Progenitor cell of endocrine pancreas (in vitro differentiated cells): ENCODE measurements at places on chromosomes 5 and 9.

- H3K27ac ChIP-seq = peak overlapping the region; percentile 88
- no peak overlapping the region for H3K4me3 ChIP-seq
- H3K27me3 ChIP-seq = no peaks in the 10 kb centered on the region
- DNase-seq = no peak
Measured at GRCh38 chr5:177327539-177328522, 16.1 kb upstream of the MXD3 start.

GRCh38 chr5:65334077-65334476, 147.6 kb downstream of the ADAMTS6 start:
- no peaks in the 10 kb centered on the region for H3K36me3 ChIP-seq
- H3K4me3 ChIP-seq = no peak overlapping the region
- no peak for DNase-seq

GRCh38 chr5:93831449-93831848, 90.0 kb upstream of the POU5F2 start:
- DNase-seq = no peak
- no peak overlapping the region for H3K27ac ChIP-seq
- H3K27me3 ChIP-seq = no peaks in the 10 kb centered on the region
- H3K36me3 ChIP-seq = peaks cover 7% of the 10 kb centered on the region
- H3K4me1 ChIP-seq = no peaks in the 10 kb centered on the region

DNA sequence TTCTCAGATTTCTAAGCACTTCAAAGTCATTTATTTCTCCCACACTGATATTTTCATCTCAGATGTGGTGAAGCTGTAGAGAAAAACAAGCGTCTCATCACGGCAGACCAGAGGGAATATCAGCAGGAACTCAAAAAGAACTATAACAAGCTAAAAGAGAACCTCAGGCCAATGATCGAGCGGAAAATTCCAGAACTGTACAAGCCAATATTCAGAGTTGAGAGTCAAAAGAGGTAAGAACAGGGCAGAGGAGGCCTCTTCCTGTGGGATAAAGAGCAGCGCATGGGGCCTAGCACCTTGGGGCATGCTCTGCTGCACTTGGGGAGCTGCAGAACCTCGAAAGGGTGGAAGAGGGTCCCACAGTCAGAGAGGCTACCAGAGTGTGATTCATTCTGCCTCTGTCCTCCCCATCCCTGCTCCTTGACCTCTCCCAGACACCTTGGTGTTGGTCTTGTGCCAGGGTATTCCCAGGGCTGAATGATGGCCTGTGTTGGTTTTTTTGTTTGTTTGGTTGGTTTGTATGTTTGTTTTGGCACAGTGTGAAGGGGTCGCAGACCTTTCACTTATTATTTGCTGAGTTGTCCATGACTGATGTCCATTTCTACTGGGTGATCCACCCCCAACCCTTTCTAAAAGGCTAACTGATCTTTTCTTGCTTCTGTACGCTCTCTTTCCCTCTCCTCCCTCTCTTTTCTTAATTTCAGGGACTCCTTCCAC, 248.9 kb downstream of the DOCK8 start:
- no peaks in the 10 kb centered on the region for H3K27me3 ChIP-seq
- no peaks in the 10 kb centered on the region for H3K36me3 ChIP-seq
- no peak overlapping the region for H3K4me3 ChIP-seq
- peaks cover 8% of the 10 kb centered on the region for H3K4me1 ChIP-seq
- DNase-seq = no peak
- H3K27ac ChIP-seq = no peak overlapping the region

DNA sequence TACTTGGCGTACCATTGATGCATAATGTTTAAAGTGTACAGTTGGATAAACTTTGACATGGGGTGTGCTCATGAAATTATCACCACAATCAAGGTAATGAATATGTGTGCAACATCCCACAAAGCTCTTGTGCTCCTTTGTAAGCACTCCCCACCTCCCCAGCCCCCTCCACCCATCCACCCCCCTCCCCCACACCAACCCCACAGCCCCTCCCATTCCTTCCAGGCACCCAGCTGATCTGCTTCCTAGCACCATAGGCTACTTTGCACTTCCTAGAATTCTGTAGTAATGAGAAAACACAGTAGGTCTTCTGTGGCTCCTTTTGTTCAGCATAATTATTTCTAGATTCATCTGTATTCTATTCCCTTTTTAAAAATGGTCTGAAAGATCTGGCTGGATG, 24.5 kb downstream of the FGD3 start:
- H3K27ac ChIP-seq = no peak overlapping the region
- no peaks in the 10 kb centered on the region for H3K27me3 ChIP-seq
- H3K36me3 ChIP-seq = peaks cover 5% of the 10 kb centered on the region
- DNase-seq = no peak
- no peak overlapping the region for H3K4me3 ChIP-seq

- H3K27me3 ChIP-seq = peaks cover 4% of the 10 kb centered on the region
- no peaks in the 10 kb centered on the region for H3K36me3 ChIP-seq
- no peaks in the 10 kb centered on the region for H3K4me1 ChIP-seq
Measured at GRCh38 chr5:113678924-113679575, 165.6 kb downstream of the YTHDC2 start.

DNA sequence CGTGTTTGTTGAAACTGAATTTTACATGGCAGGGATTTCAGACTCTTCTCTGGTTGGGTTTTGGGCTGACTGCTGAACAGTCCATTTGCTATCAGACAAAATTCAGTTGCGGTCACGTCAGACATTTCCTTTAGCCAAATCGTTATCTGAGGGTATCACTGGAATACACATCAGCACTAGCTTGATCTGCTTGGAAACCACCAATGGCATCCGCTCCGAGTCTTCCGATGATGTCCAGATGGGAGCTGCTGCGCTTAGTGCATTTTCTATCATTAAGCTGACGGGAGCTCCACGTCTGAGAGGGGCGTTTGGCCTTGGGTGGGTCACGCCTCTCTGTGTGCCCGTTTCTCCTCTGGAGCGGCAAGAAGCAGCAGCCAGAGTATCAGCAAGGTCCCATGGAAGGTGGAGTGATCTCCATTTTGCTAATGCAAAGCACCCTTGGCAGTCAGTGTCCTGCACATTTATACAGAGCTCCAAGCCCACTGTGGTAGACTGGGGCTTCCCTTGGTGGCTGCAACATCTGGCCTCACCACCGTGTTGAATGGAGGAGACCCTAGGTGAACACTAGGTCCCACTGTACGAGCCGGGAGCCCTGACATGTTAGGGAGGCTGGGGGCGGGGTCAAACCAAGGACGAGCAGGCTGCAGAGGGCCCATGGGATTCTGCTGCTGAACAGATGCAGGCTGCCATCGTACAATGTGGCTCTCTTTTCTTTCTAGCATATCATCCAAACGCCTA, 134.6 kb upstream of the PHYKPL start:
- peaks cover 12% of the 10 kb centered on the region for H3K27me3 ChIP-seq
- H3K27ac ChIP-seq = no peak overlapping the region
- no peak for DNase-seq

DNA sequence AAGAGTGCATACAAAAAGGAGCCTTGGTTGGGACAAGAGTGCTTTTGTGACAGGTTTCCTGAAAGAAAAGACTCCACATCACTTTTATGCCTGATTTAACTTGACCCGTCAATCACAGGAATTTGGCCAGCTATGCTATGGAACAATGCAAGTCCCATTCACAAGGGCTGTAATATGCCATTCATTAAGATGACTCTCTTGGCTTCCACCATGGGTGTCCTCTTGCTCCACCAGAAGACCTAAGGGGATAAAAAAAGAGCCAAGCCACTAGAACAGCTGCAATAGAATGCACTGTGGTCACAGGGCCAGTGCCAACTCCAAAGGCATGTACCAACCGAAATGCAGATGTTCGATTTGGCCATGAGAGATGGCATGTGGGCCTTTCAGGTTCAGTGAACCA, 480.1 kb upstream of the MPDZ start:
- no peaks in the 10 kb centered on the region for H3K36me3 ChIP-seq
- H3K27ac ChIP-seq = no peak overlapping the region
- H3K4me1 ChIP-seq = no peaks in the 10 kb centered on the region
- H3K4me3 ChIP-seq = no peak overlapping the region
- no peaks in the 10 kb centered on the region for H3K27me3 ChIP-seq

- no peak overlapping the region for H3K4me3 ChIP-seq
- no peak for DNase-seq
- H3K4me1 ChIP-seq = peaks cover 8% of the 10 kb centered on the region
Measured at GRCh38 chr5:42858031-42858643, 46.4 kb upstream of the SELENOP start.

DNA sequence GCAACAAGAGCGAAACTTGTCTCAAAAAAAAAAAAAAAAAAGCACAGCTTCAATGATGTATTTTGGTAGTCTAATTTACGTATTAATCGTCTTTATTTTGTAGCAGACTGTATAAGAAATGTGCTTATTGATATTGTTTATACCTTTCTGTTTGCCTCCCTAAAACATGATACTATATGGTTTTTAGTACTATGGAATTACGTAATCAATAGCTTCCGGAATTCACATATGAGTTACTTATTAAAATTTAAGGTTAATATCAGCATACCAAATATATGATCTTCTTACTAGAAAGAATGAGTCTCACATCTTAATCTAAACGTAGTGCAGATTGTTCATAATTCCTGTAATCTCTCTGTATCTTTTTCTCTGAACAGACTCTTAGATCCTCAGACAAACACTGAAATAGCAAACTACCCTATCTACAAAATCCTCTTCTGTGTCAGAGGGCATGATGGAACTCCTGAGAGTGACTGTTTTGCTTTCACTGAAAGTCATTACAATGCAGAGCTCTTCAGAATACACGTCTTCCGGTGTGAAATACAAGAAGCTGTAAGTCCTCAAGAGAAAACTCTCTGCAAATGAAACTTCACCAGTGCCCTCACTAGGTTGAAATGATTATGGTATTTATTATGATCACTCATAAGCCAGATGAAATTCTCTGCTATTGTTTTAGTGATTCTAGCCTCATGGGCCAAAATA, 44.4 kb upstream of the GPR21 start:
- no peak overlapping the region for H3K27ac ChIP-seq
- H3K4me1 ChIP-seq = no peaks in the 10 kb centered on the region
- peaks cover 10% of the 10 kb centered on the region for H3K36me3 ChIP-seq

GRCh38 chr5:83726912-83727311, 6.3 kb upstream of the HAPLN1 start:
- H3K4me3 ChIP-seq = no peak overlapping the region
- no peaks in the 10 kb centered on the region for H3K27me3 ChIP-seq
- H3K4me1 ChIP-seq = peaks cover 6% of the 10 kb centered on the region
- H3K27ac ChIP-seq = no peak overlapping the region
- H3K36me3 ChIP-seq = no peaks in the 10 kb centered on the region
- DNase-seq = no peak

GRCh38 chr5:149367249-149367971, 9.6 kb downstream of the PCYOX1L start:
- peak; percentile 56 for DNase-seq
- no peak overlapping the region for H3K27ac ChIP-seq
- H3K4me1 ChIP-seq = peaks cover 2% of the 10 kb centered on the region

DNA sequence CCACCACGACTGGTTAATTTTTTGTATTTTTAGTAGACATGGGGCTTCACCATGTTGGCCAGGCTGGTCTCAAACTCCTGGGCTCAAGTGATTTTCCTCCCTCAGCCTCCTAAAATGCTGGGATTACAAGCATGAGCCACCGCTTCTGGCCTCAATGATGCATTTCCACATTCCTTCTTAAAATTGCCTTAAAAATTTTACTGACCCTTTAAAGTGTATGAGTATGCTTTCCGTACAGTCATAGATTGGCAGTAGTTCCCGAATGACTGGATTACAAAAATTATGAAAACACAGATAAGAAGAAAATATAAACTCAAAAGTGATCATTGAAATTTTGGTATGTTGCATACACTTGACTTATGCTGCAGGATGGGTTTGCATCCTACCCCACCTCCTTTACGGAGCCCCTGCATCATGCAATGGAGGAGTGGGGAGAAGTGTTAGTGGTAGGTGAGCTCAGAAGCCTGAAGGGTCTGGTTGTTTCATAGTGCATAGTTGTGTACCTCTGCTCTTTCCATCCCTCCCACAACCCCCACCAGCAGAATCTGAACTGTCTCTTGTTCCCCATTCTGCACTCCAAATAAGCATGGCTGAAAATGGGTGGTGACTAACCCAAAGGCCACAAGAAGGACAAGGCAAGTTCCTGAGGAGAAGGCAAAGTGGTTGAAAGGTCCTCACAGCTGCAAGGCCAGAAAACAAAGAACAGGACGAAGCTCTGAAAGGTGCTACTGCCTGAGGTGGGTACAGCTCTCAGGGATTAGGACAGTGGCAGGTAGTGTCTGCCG, 26.8 kb downstream of the ANKRD55 start:
- H3K36me3 ChIP-seq = no peaks in the 10 kb centered on the region
- H3K27me3 ChIP-seq = no peaks in the 10 kb centered on the region
- no peak overlapping the region for H3K4me3 ChIP-seq
- no peak overlapping the region for H3K27ac ChIP-seq
- no peak for DNase-seq

- peaks cover 6% of the 10 kb centered on the region for H3K27me3 ChIP-seq
- H3K4me3 ChIP-seq = no peak overlapping the region
- H3K36me3 ChIP-seq = no peaks in the 10 kb centered on the region
- H3K4me1 ChIP-seq = no peaks in the 10 kb centered on the region
- H3K27ac ChIP-seq = no peak overlapping the region
Measured at GRCh38 chr5:83363111-83363885, 108.2 kb upstream of the VCAN start.

DNA sequence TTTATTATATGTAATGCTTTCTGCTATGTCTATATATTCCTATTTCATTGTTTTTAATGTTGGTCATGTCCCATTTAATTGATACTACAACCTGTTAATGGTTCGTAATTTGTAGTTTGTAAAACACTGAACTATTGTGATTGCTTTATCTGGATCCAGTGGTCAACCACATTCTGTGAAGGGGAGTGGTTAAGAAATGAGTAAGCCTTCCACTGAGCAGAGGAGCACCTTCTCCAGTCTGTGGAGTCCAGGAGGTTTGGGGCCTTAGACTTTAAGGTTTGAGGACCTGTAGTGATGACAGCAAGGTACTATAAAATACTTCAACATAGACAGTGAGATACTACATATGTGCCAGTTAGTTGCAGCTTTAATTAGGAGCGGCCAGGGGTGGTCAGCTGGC, 67.7 kb upstream of the RAD23B start:
- H3K4me3 ChIP-seq = no peak overlapping the region
- H3K4me1 ChIP-seq = no peaks in the 10 kb centered on the region
- no peaks in the 10 kb centered on the region for H3K27me3 ChIP-seq
- H3K27ac ChIP-seq = no peak overlapping the region

- H3K4me3 ChIP-seq = no peak overlapping the region
- H3K27ac ChIP-seq = no peak overlapping the region
- no peaks in the 10 kb centered on the region for H3K36me3 ChIP-seq
- H3K4me1 ChIP-seq = no peaks in the 10 kb centered on the region
- DNase-seq = no peak
Measured at GRCh38 chr5:15757103-15757502, 257.1 kb downstream of the FBXL7 start.

GRCh38 chr9:7979611-7980010, 180.0 kb upstream of the DMAC1 start:
- no peak overlapping the region for H3K4me3 ChIP-seq
- peaks cover 55% of the 10 kb centered on the region for H3K4me1 ChIP-seq
- no peak for DNase-seq
- no peaks in the 10 kb centered on the region for H3K27me3 ChIP-seq
- H3K36me3 ChIP-seq = no peaks in the 10 kb centered on the region
- no peak overlapping the region for H3K27ac ChIP-seq

GRCh38 chr5:14364576-14365472, 216.8 kb upstream of the OTULINL start:
- H3K27me3 ChIP-seq = no peaks in the 10 kb centered on the region
- DNase-seq = peak; percentile 56
- no peaks in the 10 kb centered on the region for H3K4me1 ChIP-seq
- peaks cover 32% of the 10 kb centered on the region for H3K36me3 ChIP-seq
- peak overlapping the region; percentile 74 for H3K27ac ChIP-seq
